GOT3 (cell line): ENCODE measurements at places on chromosomes 11 and 22.

DNA sequence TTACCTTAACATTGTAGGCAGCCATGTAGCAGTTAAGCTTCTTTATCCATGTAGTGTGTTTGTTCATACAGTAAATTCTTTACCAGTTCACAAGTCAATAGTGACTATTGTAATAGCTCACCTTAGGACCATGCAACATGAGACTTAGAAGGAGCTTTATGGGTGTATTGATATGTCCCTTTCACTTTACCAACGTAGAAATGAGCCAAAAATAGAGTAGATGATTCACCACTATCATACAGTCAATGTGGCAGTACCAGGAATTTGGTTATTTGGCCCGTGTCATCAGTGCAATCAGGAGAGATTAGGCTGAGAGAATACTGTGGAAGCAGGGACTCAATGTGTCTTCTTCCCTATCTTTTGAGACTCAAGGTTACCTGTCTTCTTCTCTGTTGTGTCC lies 4.7 kb downstream of the ZDHHC13 start:
- DNase-seq, result no peak

GRCh38 chr11:22276535-22276934 lies 61.6 kb upstream of the SLC17A6 start:
- DNase-seq, result no peak

DNA sequence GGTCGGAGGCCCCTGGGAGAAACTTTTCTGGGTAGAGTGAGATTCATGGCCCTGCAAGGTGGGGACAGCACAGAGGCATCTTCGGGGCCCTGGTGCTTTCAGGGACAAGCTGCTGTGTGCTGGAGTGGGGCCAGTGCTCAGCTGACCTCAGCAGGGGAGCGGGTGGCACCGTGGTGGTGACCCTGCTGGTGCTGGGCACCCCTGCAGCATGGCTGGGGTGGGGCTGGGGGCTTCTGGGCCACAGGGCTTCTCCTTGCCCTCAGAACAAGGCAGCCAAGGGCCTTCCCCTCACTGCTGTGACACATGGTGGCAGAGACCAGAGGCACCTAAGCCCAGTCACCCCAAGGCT lies 24.9 kb upstream of the GNB1L start:
- DNase-seq, result no peak

GRCh38 chr22:27207907-27208306 lies 550.5 kb downstream of the MIAT start:
- DNase-seq, result no peak

- DNase-seq, result no peak
These were observed 34.4 kb upstream of the NNMT start for GRCh38 chr11:114261791-114262190.

GRCh38 chr11:4060182-4060923 lies 34.2 kb upstream of the RRM1 start:
- no peak for DNase-seq

GRCh38 chr22:16783930-16784354 lies 41.3 kb downstream of the XKR3 start:
- DNase-seq, result no peak

DNA sequence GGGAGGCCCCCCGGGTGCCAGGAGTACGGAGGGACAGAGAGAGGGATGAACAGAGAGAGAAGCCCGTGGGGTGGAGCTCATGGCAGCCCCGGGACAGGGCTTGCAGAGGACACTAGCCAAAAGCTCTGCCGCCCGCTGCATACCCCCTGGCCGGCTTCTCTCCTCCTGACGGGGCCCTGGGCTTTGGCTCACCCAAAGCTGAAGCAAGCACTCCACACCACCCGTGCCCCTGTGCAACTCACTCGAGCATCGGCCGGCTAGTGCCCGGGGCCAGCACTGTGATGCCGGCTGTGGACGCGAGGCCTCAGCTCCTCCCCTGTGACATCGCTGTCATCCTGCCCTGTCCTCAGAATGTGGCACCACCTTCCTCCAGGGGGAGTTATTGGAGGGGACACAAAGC lies 429.6 kb downstream of the BRD1 start:
- no peak for DNase-seq

- no peak for DNase-seq
These were observed 100.6 kb upstream of the FGF3 start for GRCh38 chr11:69919659-69920344.

GRCh38 chr11:13776134-13776815 lies 107.8 kb downstream of the FAR1 start:
- no peak for DNase-seq

- DNase-seq, result no peak
These were observed 15.3 kb downstream of the IL18BP start for GRCh38 chr11:72013765-72014711.

DNA sequence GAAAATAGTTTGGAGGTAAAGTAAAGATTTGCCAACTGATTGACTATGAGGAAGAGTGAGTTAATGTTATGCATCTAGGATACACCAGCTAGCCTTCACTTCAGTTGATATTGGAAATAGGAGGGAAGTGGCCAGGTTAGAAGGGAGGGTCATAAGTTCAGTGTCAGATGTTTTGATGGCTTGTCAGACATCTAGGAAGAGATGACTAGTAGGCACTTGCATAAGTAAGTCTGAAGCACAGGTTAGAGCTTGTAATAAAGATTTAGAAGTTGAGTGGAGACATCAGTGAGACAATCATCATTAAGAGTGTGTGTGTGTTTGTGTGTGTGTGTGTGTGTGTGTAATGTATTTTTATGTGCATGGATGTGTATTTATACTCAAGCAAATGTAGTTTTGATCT lies 146.1 kb downstream of the OR4C45 start:
- DNase-seq, result no peak

GRCh38 chr11:131808470-131808869 lies 438.1 kb downstream of the NTM start:
- no peak for DNase-seq

- DNase-seq, result no peak
These were observed 1.0 kb downstream of the VWCE start for GRCh38 chr11:61293867-61294716.

DNA sequence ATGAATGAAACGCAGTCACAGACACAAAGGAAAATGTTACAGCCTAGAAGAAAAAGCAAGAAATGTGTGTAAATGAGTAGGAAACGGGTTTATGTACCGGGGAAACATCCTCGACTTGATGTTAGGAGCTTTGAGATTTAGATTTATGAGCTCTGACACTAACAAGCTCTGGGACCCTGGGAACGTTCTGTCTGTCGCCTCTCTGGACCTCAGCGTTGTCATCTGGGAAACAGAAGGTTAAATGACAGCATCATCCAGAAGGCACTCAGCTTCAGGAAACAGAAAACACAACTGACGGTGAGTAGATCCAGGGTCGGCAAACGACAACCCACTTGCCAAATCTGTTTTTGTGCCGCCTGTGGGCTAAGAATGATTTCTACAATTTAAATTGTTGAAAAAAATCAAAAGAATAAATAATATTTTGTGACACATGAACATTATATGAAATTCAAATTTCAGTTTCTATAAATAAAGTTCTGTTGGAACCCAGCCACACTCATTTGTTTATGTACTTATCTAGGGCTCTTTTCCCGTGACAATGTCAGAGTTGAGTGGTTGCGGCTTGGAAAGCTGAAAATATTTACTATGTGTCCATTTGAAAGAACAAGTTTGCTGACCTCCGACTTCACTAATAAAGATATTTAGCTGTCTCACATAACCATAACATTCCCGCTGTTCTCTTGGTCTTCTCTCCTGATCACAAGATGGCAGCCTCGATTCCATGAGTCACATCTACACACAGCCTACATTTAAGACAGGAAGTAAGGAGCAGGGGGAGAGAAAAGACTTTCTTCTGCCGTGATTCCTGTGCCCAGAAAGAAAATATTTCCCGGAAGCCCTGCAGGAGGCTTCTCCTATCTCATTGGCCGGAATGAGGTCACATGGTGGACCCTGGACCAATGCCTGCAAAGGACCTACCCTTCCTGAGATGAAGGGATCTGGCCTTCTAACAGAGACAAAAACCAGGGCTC lies 47.1 kb upstream of the SYT13 start:
- DNase-seq, result no peak

DNA sequence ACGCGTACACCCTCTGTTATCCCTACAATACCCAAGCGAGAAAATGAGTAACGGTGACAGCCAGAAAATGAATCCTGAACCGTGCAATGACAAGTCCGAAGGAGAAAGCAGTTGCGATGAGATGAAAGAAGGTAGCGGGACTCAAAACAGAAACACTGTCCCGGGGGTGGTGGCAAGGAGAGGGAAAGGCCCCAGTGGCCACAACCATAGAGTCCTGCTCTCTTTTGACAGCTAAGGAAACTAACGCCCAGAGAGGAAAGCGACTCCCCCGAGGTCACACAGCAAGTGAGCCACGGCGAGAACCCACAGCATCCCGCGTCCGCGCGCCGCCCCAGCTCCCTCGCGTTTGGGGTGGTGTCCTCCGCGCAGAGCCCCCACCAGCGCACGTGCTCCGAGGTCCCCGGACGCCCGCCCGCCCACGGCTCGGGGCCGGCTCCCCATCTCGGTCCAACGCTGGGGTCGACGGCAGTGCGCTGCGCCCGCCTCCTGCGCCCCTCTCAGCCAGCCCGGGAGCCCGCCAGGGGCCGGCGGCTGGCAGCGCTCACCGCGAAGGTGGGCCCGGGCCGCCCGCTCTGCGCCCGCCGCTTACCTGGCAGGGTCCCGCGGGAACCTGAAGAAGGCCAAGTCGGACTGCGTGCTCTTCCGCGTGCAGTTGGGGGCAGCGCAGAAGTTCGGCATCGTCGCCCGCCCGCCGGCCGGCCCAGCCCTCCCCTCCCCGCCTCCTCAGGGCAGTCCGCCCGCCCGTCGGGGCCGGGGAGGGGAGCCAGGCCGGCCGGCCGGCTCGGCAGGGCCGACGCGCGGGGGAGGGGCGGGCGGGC lies 564 bp downstream of the THAP12 start:
- DNase-seq, result no peak

DNA sequence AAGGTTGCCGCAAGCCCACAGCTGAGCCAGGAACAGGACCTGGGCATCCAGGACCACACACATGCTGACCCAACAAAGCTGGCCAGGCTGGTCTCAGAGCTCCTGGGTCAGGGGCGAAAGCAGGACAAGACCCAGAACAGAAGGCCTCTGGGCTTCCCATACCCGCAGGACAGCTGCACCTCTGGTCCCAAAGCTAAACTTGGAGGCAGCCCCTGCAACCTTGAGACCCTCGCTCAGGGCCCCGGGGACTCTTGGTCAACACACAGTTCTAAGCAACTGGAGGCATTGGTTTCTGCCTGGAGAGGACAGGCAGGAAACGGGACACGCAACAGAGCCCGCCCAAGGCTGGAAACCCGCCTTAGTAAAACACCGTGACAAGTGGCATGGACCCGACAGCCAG lies 11.4 kb downstream of the WNT7B start:
- no peak for DNase-seq

GRCh38 chr22:36934418-36935312 lies 21.2 kb downstream of the CSF2RB start:
- no peak for DNase-seq

GRCh38 chr11:114059984-114060391 lies 477 bp downstream of the ZBTB16 start:
- no peak for DNase-seq

DNA sequence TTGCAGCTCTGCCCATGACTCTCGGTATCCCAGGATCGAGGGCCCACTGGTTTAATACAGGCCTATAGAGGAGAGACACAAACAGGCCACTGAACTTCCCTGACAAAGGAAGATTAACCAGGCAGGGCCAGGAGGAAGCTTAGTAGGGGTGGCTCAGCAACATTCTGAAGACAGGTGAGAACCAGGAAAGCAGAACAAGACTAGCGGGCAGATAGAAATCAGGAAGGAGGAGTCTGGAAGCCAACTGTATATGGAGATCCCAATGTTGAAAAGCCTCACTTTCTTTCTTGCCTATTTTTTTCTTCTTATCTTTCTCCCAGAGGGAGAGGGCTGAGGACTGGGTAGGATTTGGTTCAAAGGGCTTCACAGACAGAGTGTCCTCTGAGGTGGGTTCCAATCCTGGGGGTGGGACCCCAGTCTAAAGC lies 5.4 kb downstream of the PI4KA start:
- no peak for DNase-seq

GRCh38 chr11:11381471-11382105 lies 28.5 kb upstream of the CSNK2A3 start:
- DNase-seq, result no peak
